ENCODE measurements at places on chromosomes 2 and 18.

- no peak for DNase-seq
Measured at GRCh38 chr2:174846941-174847938, 83.0 kb upstream of the CHRNA1 start.

- no peak for DNase-seq
Measured at GRCh38 chr2:105391763-105392662, 6.8 kb downstream of the FHL2 start.

DNA sequence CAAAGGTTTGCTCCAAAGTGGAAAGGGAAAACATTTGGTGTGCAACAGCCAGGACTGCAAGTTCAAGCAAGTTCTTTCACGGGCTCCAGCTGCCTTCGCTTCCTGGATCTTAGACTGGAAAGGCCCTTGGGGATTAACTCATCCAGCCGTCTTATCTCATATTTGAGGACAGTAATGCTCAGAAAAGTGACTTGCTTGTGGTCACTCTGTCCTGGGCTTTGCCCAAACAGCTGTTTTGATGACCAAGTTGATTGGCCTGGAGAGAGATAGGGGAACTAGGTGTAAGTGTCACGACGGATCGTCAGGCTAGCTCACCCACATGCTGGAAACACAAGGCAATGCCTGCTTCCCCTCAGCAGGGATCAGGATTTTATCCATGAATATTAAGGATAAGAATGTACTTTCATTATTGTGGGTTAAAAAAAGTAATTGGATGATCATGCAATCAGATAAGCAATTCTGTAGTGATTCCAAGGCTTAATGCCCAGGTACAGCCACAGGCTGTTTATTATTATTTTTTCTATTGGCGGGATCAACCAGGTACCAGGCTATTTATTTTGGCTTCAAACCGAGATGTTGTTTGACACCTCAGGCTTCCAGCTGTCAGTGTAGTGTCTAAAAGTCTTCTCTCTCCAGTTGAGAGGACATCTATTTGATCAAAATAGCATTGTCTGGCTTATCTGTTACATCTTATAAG, 162.5 kb upstream of the EPAS1 start:
- no peak for DNase-seq

- DNase-seq, result no peak
Measured at GRCh38 chr2:238658054-238658407, 189.9 kb upstream of the TWIST2 start.

DNA sequence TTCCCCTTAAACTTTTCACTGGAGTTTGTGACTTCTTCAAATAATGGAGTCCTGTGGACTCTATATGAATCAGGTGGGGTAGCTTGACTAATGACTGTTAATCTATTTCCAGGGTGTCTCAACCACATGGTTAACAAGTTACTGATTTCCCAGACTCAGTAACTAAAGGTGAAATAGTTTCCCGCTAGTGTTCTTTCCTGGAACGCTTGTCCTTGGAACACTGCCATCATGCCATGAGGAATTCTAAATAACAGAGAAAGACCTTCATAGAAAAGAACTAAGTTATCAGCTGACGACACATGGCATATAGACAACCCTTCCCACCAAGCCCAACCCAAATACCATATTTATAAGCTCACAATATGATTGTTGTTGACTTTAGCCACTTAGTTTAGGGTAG, 1027.9 kb upstream of the FAM98A start:
- peak; percentile 35 for DNase-seq

DNA sequence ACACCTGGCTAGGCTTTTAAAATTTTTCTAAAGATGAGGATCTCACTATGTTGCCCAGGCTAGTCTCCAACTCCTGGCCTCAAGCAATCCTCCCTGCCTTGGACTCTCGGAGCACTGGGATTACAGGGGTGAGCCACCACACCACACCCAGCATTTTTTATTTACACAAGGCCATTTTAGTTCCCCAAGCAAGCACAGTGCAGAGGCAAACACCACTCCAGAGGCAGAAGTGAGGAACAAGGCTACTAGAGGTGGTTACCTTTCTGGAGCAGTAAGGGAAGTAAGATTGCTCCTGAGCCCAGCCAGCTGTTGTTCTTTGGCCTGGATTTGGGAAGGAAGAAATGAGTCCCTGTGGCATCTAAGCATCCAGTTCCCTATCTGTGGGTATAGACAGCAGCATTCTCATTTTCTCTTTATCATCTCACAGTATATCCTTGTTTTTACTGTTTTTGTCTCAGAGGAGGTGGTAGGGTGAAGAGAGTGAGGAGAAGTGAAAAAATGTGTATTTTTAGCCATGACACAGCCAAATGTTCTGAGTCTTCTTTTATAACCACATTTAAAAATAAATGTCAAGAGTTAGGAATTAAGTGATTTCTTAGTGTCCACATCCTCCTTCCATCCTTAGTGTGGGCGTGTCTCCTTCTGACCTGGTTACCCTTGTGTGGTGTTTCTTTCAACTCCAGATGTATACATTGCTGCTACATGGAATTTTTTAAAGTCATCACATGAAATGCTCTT, 10.5 kb upstream of the TTC39C start:
- no peak for DNase-seq

DNA sequence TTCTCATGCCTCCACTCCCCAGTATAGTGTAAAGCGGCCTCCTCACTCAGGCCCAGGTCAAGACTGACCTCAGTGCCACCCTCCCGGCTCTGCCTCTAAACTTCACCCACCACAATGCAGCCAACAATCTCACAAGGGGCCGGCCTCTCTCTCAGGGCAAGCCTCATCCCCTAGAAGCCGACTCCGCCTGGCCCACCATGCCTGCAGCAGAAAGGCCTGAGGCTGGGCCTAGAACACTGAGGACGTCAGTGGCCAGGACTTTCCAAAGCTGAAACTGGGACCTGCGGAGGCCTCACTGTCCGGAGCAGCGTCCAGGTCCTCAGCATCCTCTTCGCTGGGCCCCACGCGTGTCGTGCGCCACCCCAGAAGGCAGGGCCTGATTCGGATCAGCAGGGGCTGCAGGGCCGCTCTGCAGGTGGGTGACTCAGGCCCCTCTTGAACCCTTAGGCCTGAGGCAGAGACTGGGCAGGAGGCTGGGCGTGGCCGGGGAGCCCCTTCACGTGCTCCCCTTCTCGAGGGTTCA, 52.9 kb downstream of the PKDCC start:
- DNase-seq, result no peak

DNA sequence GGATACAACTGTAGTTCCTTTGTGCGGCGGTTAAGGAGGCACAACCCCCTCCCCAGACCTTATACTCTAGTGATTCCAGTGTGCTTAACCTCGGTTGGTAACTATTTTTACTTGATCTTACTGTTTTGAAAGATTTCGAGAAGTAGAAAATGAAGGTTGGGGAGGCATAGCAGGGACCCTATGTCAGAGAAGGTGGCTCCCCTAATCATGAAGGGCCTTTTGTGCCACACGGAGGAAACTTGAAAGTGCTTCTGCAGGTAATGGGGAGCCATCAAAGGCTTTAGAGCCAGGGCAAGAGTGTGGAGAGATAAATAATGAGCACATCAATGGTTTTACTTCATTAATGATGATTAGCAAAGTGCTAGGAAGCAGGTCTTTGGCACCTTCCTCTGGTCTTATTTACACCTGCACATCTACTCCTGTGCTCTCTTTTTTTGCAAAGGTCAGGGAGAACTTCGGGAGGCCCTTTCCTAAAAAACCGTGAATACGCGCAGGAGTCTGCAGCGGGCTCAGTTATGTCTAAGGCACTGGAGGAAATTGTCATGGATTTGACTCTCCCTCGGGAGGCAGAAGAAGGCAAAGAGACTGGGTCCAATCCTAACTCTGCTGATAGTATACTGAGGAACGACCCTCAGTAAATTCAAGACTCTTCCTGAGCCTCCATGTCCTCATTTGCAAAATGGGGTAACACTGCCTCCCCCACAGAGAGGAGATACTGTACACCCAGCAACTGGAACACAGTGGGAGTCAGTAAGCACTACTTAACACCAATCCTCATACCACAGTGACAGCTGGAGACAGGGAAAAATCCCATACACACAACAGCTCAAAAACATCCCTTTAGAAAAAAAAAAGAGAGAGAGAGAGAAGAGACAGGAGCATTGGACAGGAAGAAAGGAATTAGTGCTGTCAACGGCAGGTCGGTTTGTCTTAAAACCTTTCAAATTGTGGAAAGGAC, 81.6 kb downstream of the DDX1 start:
- DNase-seq, result no peak

- no peak for DNase-seq
Measured at GRCh38 chr2:196112418-196113034, 43.9 kb upstream of the DNAH7 start.

- no peak for DNase-seq
Measured at GRCh38 chr18:27377251-27377650, 192.1 kb upstream of the CHST9 start.

DNA sequence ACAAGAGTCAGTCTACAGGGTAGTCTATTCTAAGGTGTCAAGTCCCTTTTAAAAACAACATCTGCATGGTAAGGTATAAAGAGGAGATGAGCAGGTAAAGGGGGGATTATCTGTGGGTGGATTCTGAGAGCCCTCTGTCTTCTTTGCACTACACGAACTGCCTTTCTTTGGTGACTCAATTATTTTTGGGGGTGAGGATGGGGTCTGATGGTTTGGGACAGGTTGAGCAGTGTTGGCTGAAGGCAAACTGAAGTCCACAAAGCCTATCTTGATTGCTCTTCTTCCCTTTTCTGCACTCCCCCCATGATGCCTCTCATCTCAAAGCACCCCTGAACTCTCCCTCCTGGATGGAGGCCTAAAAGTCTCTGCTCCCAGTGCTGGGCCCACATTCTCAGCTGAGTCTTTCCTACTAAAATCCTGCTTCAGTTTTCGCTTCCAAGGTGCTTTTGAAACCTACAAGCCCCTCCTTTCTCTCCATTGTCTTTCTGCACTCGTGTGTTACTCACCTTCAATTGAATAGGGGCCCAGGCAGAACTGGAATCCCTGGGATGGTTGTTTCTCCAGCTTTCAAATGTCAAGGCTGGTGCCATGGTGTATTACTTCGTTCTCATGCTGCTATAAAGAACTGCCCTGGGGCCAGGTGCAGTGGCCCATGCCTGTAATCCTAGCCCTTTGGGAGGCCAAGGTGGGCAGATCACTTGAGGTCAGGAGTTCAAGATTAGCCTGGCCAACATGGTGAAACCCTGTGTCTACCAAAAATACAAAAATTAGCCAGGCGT, 64.3 kb downstream of the PRKCE start:
- no peak for DNase-seq

DNA sequence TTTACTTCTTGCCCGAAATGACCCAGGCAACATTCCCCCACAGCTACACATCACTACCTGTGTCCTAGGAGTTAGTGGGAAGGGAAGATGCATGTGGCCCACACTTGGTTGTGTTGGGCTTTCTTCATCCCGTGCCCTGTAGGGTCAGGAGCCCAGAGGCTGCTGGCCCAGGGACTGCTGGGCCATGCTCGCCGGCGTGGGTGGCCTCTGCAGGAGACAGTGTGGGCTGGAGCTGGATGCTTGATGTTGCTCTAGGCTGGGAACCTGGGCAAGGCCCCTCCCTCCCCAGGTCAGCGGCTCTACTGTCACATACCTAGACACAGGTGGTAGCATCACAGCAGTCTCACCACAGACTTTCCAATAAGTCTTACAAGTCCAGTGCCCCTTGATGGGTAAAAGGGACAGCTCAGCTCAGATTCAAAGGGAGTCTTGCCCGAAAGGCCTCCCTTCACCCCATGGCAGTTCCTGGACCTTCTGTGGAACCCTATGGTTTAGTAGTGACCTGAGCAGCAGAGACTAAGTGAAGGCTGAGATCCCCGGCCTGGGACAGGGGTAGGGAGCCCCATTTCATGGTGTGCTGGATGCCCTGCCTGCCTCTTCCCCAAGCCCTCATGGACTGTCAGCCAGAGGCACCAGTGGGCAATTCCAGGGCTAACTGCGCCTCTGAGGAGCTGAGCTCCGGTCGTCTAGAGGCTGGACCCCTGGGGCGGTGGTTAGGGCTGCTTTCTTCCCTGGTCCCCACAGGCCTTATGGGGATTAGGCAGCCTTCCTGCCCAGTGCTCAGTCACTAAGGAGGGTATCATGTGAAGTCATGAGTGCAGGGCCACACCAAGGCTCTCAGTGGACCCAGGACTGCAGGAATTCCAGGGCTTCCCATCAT, 45.4 kb upstream of the FAHD2A start:
- peak; percentile 4 for DNase-seq

- no peak for DNase-seq
Measured at GRCh38 chr2:229133155-229133772, 137.8 kb downstream of the PID1 start.

GRCh38 chr2:29920130-29920577, 1.2 kb downstream of the ALK start:
- DNase-seq, result peak; percentile 61

GRCh38 chr2:32663864-32664263, 36.0 kb downstream of the TTC27 start:
- DNase-seq, result no peak

DNA sequence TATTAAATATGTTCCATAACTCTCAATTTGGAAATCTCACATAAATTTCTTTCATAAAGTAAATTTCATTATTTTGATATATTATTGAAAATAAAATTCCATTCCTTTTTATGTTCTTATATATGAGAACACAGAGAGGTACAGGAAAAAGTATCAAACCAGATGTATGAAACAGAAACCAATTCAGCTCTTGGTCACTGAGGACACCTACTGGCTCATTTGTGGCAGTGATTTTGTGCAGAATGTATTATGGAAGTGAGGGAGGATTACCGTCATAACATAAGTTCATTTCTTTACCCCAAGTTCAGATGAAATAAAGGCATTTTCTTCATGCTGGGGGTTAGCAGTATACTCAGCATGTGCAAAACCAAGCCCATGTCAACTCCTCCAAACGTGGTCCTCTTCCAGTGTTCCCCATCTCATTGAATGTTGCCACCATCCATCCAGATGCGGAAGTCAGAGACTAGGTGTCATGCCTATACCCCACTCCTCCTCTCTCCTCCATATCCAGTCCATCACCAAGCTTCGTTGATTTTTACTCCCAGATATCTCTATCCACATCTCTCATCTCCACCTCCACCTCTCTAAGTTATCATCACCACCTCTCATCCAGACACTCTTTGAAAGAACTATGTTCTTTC, 41.7 kb upstream of the MALL start:
- no peak for DNase-seq

DNA sequence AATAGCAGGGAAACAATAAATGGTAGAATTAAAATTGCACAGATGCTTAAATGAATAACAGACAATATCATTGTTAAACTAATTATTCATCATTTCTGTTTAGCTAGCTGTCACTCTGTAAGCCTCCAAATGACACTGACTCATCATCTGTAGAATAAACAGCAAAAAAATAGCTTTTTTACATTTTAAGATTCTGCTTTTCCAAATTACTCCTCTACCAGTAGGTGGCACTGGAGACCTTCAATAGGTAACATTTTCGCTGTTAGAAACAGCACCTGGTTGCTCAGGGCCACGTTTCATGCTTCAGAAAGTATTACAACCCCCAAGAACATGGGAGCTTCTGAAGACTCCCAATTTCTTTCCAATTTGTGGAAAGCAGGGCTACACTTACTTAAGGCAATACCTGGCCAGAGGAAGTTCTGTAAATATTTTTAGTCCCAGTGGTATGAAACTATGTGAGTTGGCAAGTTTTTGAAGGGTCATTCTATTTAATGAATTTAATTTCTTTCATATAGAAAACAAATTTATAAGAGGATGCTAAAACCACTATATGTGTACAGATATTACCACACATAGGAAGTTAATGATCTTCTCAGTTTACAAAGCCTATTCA, 45.4 kb downstream of the TTN start:
- DNase-seq, result peak; percentile 32

- DNase-seq, result no peak
Measured at GRCh38 chr2:71102981-71103681, 26.9 kb downstream of the MCEE start.

GRCh38 chr2:218368621-218369153, 12.0 kb downstream of the CATIP start:
- DNase-seq, result peak; percentile 55

All from pancreas (tissue), 10 donors.